ENCODE measurements at places on chromosomes 2 and 18. TPM values are rescaled to one million over a fixed set of nuclear protein-coding genes. Genes with fewer than 3 reads are reported as not detected.

GRCh38 chr18:2303517-2304238 lies 267.6 kb downstream of the METTL4 start:
- DNase-seq = no peak
- H3K4me1 ChIP-seq = no peaks in the 10 kb centered on the region
- no peaks in the 10 kb centered on the region for H3K27me3 ChIP-seq
- no peak overlapping the region for H3K4me3 ChIP-seq

GRCh38 chr18:29188760-29189159 lies 1011.8 kb upstream of the CDH2 start:
- H3K4me3 ChIP-seq = no peak overlapping the region
- H3K4me1 ChIP-seq = no peaks in the 10 kb centered on the region
- no peak for DNase-seq
- no peak overlapping the region for H3K27ac ChIP-seq

GRCh38 chr2:195490319-195490718 lies 166.7 kb upstream of the SLC39A10 start:
- H3K4me3 ChIP-seq = no peak overlapping the region
- H3K27me3 ChIP-seq = no peaks in the 10 kb centered on the region
- H3K36me3 ChIP-seq = no peaks in the 10 kb centered on the region
- DNase-seq = no peak
- no peaks in the 10 kb centered on the region for H3K4me1 ChIP-seq

GRCh38 chr2:36356990-36357846 lies 1.6 kb downstream of the CRIM1 start:
- no peaks in the 10 kb centered on the region for H3K36me3 ChIP-seq
- no peak for DNase-seq
- H3K27ac ChIP-seq = peak overlapping the region; percentile 89
- peak overlapping the region; percentile 93 for H3K4me3 ChIP-seq
- peaks cover 64% of the 10 kb centered on the region for H3K4me1 ChIP-seq

GRCh38 chr2:142849820-142850219 lies 27.6 kb upstream of the KYNU start:
- DNase-seq = no peak
- no peak overlapping the region for H3K27ac ChIP-seq
- no peaks in the 10 kb centered on the region for H3K36me3 ChIP-seq
- H3K4me1 ChIP-seq = no peaks in the 10 kb centered on the region

DNA sequence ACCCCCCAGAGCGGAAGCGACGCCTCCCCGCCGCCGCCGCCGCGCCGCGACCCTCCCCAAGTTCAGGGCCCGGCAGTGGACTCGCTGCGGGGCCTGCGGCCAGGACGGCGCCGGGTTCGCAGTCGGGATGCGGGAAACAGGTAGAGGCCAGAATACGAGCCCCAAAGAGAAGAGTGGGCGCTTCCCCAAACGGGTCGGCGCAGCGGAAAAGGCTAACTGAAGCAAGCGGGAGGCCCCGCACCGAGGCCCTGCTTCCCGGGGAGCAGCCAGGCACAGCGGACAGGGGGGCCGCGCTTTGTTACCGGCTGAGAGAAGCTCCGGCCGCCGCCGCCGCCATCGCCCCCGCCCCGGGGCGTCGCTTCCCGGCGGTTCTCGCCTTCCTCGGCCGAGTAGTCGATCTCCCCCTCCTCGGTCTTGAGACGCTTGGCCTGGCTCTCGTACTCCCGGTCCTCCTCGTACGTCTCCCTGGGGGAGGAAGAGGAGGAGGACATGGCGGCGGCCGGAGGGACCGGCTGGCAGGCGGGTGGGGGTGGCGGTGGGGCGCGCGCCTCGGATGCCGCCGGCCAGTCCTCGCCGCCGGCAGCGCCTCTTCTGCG lies 494 bp downstream of the HNRNPLL start:
- peak overlapping the region; percentile 98 for H3K27ac ChIP-seq
- H3K27me3 ChIP-seq = no peaks in the 10 kb centered on the region
- H3K4me3 ChIP-seq = peak overlapping the region; percentile 94
- peaks cover 38% of the 10 kb centered on the region for H3K4me1 ChIP-seq
- DNase-seq = no peak

DNA sequence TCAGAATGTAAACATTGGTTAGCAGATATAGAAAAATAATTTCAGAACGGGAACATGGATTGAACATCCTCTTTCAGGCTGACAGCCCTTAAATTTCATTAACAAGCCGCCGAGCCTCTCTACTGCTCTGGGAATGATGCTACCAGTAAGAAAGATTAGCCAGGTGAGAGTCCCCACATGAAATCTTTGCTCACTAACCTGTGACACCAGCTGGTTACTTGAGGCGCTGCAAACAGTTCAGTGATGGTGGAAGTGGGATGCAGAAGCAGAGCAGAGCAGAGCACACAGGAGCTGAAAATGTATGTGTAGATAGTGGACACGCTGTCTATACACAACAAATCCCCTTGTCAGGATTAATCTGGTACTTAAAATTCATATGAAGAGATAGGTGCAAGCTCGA lies 721.1 kb downstream of the DPP10 start:
- no peaks in the 10 kb centered on the region for H3K4me1 ChIP-seq
- H3K27ac ChIP-seq = no peak overlapping the region
- no peaks in the 10 kb centered on the region for H3K27me3 ChIP-seq
- DNase-seq = no peak
- H3K4me3 ChIP-seq = no peak overlapping the region
- no peaks in the 10 kb centered on the region for H3K36me3 ChIP-seq

DNA sequence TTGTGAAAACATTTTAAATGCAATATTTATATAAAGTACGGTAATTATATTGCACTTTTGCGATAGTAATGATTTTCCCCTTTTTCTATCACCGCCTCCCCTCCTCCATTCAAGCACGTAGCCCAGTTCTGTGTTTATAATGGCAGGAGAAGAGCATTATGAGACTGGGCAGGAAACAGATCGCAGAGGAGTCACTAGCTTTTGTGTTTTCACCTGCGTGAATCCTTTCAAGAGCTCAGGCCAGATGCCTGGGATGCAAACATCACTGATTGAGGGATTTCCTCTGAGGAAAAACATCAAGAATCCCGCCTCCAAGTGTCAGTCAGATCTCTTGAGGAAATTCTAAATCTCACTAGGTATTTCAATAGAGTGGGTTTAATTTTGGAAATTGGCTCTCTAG lies 178.4 kb upstream of the FN1 start:
- H3K27ac ChIP-seq = no peak overlapping the region
- no peaks in the 10 kb centered on the region for H3K36me3 ChIP-seq
- no peak for DNase-seq

GRCh38 chr2:153109793-153110192 lies 368.8 kb downstream of the RPRM start:
- H3K36me3 ChIP-seq = no peaks in the 10 kb centered on the region
- H3K4me1 ChIP-seq = no peaks in the 10 kb centered on the region
- H3K27me3 ChIP-seq = no peaks in the 10 kb centered on the region

Gene CTNNA2
- total RNA-seq = not detected
